Tongue (tissue), 3 donors: ENCODE measurements at places on chromosomes 12 and 14.

DNA sequence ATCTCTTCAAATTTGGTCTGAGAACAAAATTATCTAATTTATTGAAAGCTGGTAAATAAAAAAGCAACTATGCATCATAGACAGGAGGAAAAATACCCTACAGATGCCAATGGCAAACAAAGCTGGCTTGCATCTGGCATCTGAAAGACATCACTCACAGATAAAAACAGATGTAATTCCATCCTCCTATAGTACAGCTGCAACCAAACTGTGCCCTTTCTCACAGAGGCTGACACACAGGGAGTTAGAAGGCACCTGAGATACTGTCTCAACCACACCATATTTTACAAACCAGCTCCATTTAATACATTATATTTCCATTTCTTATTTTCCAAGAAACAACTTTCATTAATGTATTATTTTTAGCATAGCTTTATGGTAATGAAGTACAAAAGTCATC, 39.4 kb downstream of the DUSP16 start:
- DNase-seq = no peak

- no peak for DNase-seq
These were observed 106.3 kb downstream of the ST8SIA1 start for GRCh38 chr12:22228022-22228875.

DNA sequence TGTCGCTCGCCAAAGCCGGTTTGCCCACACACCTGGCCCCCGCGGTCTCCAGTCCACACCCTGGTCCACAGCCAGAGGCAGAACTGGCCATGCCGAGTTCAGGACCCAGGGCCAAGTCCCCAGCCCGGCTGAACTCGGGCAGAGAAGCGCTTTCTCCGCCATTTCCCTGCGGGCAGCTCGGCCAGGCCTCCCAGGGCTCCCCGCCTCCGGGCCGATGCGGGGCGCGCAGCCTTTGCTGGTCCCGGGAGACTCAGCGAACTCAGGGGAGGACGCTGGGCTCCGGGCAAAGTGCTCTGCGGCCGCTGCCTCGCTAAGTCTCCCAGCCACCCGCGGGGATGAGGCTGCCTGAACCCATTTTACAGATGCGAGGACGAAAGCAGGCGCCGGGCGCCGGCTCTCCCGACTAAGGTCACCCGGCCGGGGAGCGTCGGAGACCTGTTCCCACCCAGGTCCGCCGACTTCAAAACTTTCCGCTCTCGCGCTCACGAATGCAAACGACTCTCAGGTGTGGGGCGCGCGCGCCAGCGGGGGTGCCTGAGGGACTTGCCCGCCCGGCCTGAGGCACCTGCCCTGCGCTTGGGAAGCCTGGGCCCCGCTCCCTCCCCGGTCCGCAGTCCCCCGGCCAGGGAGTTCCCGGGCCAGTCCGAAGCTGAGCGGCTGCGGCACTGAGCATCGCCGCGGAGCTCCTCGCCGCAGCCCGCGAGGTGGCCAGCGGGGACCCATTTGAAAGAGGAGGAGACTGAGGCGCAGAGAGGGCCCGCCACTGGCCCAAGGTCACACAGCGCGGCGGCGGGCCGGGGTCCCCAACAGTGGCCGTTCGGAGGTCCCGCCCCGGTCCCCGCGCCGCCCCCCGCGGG, 627 bp downstream of the TESC start:
- no peak for DNase-seq

DNA sequence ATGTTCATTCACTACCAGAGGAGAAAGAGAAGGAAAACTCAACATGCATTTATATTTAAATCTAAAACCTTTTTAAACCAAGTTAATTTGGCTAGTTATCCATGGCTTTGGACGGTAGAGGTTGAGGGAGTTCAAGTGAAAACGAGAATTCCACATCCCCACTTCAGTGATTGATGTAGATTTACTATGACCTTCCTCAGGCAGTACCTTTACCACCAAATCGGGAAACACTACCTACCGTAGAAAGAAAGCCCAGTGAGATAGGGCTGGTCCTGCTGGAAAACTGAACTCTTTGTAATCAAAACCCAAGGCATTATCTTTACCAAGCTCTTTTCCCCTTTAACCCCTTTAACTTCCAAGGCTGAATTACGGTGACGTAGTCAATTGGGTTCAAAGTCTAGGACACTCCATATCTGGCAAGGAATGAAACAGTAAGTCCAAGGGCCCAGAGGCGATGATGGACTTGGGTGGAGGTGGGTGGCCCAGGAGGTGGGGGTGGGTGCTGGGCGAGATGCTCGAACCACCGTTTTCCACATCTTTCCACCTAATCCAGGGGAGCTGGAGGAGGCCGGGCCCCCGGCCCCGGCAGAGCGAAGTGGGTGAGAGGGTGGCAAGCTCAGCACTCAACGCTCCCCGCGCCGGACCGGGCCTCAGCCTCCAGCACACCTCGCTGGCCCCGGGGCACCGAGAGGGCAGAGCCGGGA, 618 bp downstream of the SEC23A start:
- DNase-seq = peak; percentile 60

GRCh38 chr12:20451761-20452160, 83.4 kb downstream of the PDE3A start:
- no peak for DNase-seq

GRCh38 chr12:100484183-100484886, 10.7 kb downstream of the NR1H4 start:
- DNase-seq = no peak

DNA sequence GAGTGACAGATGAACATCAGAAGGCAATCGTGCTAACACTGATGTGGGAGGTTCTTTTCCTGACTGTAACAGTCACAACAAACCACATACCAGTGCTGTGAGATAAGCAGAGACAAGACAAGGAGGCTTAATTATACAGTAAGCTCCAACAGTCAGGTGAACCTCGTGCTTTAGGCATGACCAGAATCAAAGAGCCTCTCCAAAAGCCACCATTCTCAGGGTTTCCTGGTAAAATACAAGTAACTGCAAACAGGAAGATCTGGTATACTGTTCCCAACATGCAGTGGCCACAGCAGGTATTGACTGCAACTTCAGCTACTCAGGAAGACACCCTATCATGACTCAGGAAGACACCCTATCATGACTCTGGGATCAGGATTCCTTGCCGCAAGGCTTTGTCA, 47.3 kb upstream of the GTF2A1 start:
- no peak for DNase-seq

DNA sequence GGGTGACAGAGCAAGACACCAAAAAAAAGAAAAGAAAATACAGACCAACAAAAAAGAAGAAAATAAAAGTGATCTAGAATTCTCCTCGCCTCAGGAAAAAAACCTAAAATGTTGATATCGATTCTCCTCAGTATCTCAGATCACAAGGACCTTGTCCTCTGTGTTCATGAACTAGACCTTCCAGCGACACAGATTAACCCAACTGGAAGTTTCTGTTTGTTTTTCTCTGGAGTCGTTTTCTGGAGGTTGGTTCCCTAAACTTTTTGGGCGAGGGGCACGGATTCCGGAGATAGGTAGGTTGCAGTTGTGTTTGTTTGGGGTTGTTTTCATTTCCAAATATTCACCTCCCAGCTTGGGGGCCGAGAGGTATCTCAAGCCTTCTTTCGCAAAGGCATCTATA, 559 bp upstream of the RFC5 start:
- no peak for DNase-seq

GRCh38 chr12:45909041-45909713, 81.2 kb downstream of the SCAF11 start:
- no peak for DNase-seq

- no peak for DNase-seq
These were observed 3.3 kb upstream of the KRT86 start for GRCh38 chr12:52271158-52271557.

- no peak for DNase-seq
These were observed 65.6 kb upstream of the FUT8 start for GRCh38 chr14:65346895-65347294.

DNA sequence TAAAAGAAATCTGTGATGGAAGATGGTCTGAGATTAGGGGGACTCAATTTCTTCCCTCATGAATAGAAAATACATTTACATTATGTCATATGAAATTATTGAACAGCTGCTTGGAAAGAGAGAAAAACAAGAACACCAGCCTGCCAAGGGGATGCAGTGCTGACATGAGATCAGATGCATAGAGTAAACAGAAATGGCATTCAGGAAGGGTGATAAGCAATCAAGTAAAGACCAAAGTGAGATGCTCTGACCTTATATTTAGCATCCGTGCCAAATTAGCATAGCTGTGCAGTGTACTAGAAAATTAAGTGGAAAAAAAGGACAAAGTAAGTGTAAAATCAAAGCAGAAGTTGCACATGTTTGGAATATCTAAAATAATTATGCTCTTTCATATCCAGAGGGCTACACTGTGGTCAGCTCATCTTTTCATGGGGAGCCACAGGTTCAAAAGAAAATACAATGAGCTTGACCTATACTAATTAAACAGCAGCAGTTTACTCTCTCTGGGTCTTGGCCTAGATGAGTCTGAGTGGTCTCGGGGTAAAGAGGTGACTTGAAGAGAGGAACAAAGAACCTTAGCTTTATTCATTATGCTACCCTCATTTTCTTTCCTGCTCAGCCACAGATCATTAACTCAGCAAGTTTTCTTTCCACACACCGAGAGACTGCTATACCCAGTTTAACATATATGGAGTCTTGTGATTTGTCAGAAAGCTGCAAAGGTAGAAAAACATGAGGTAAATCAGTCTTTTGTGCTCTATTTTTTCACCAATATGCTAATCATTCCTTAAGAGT, 359.4 kb upstream of the FOXG1 start:
- peak; percentile 77 for DNase-seq

DNA sequence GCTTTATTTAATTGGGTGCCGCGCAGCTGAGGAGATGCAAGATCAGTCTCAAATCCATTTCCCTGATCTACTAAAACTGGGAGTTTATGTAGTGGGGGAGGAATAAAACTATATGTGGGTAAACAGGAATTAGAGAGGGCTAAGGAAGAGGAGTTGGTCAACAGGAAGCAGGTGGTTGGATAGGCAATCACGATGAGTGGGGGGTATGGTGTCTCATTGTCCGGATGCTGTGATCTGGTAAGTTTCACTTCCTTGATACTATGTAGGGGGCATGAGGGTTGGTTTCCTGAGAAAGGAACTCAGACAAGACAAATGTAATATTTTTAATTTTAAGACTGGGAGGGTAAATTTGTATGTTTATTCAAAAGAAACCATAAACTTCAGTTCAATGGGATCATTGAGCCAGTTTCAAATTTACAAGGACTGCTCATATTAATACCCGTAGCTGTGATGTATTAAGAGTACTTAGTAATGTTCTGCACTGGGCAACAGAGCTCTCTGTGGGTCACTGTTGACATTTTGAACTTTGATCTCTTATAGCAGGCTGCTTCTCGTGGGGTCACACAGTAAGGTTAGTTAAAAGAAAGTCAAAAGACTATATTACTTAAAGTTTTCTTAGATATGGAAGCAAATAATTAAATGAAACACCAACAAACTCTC, 786.2 kb upstream of the FBXO33 start:
- no peak for DNase-seq

GRCh38 chr12:54521293-54522060, 23.9 kb downstream of the NCKAP1L start:
- DNase-seq = peak; percentile 68

GRCh38 chr12:12469386-12469785, 93.3 kb downstream of the DUSP16 start:
- peak; percentile 44 for DNase-seq

GRCh38 chr12:27226407-27226929, 17.6 kb upstream of the STK38L start:
- DNase-seq = peak; percentile 41

GRCh38 chr14:22845821-22846625, 9.6 kb downstream of the MMP14 start:
- DNase-seq = no peak

DNA sequence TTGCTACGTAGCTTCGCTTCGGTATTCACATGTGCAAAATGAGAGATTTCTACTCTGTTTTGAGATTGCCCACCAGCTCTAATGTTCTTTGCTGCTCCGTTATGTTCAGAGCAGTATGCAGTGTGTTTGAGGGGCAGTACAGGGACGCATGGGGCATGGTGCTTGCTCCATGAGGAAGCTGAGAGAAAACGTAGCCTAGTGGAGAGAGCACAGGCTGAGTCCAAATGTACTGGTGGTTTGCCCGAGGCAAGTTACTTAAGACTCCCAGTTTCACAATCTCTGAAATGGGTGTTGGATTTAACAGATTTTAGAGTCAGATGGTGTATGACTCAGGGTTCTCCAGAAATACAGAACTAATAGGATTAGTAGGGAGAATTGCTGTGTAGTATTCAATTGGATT, 310.5 kb downstream of the ETNK1 start:
- DNase-seq = no peak

GRCh38 chr12:130116791-130117190, 45.5 kb upstream of the FZD10 start:
- peak; percentile 41 for DNase-seq

- DNase-seq = no peak
These were observed 593 bp downstream of the UNC119B start for GRCh38 chr12:120710805-120711296.

DNA sequence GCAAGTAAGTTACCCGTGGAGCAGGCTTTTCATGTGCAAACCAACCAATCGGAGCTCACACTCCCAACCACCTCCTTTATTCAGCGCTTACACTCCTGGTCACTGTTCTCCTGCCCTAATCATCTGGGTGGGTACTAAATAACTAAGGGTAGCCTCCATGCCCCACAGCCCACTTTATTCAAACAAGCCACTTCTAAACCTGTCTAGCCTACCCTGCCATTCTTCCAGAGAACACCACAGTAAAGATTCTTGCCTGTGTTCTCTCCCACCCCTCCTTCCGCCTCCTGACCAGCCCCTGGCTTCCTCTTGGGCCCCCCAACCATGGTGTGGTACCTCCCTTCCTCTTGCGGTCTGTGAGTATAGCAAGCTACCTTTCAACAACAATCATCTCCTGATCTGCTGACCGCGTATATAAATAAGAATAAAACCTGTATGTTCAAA, 581.9 kb downstream of the VRK1 start:
- no peak for DNase-seq

- DNase-seq = no peak
These were observed 8.5 kb upstream of the MDM1 start for GRCh38 chr12:68340404-68341270.

- peak; percentile 48 for DNase-seq
These were observed 60.4 kb upstream of the FOXN3 start for GRCh38 chr14:89477391-89477790.

GRCh38 chr12:24615967-24616411, 332.9 kb downstream of the BCAT1 start:
- DNase-seq = no peak

GRCh38 chr12:56677680-56678079, 10.4 kb downstream of the PTGES3 start:
- no peak for DNase-seq

GRCh38 chr14:66859063-66859671, 330.1 kb upstream of the GARIN2 start:
- DNase-seq = no peak

DNA sequence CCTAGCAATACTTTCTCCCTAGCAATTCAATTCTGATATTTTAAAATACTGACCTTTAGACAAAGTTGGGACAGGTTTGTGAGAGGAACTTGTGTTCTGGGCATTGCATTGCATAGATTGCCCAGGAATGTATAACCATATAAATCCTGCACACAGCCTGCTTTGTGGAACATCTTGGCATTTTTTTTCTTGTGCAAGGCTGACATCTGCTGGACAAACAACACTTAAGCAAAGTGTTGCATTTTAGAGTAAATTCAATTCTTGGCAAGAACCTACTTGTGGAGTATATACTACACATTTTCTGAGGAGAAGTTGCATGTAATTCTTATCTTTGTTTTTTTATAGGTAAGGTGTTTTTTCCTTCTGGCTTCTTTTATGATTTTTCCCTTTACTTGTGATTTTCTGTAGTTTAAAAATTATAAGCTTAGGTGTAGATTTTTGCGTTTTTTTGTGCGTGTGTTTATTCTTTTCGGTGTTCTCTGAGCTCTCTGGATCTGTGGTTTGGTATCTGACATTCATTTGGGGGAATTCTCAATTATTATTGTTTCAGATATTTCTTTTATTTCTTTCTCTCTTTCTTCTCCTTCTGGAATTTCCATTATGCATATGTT, 26.4 kb downstream of the TESPA1 start:
- DNase-seq = peak; percentile 91
